HCEC 1CT (cell line): ENCODE measurements at places on chromosomes 12 and 14.

DNA sequence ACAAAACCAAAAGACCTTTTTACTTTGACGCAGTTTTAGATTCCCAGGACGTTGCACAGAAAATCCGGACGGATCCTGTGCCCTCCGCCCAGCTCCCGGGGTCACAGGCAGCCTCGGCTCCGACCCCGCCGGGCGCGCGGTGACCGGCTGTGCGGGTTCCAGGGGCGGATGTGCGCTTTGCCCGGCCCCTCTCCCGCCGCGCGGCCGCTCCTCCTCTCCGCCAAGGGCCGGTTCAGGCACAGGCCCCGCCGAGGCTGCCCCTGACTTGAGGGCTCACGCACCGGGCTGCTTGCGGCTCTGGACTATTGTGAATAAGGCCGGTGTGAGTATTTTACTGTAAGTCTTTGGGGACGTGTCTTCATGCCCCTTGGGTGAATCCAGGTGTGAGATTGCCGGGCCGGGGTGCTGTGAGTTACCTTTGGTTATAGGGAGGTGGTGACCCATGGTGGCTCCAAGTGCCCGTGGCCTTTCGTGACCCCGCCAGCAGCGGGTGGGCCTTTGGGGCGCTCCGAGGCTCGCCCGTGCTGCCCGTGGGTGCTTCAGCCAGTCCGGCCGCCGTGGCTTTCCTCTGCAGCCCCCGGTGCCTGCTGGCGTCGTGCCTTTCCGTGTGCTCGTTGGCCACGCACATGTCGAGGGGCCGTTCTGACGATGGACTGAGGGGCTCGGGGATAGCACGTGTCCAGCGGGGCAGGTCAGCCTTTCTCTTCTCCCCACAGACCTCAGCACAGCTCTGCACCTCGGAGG, 45.9 kb downstream of the NOC4L start:
- no peak for DNase-seq

GRCh38 chr14:70696026-70696425, 54.3 kb downstream of the TTC9 start:
- no peak for DNase-seq

DNA sequence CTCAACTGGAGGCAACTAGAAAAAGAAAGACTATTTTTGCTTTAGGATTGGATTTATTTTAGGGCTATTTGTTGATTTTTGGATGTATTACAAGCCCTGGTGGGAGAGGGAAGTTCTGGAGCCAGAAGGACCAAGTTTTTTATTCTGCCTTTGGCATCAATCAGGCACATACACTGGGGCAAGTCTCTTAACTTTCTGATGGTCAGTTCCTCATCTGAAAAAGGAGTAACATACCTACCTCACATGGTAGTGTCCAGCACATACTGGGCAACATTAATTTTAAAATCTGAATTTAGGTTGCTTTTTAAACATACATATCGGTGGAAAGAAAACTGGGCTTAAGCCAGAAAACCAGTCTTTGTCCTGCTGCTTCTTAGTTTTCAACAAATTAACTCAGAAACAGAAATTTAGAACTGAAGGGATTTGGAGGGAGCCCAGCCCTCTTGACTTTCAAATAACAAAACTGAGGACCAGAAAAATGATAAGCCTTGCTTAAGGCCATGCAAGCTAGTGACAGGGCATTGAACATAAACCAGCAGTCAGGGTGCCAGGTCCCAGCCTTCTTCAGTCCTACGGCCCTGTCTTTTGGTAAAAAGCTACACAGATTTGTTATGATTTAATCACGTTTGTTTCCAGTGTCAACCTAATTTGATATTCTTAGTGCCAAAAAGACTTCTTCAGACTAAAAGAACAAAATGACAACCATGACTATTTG, 90.2 kb upstream of the SLC38A2 start:
- no peak for DNase-seq

DNA sequence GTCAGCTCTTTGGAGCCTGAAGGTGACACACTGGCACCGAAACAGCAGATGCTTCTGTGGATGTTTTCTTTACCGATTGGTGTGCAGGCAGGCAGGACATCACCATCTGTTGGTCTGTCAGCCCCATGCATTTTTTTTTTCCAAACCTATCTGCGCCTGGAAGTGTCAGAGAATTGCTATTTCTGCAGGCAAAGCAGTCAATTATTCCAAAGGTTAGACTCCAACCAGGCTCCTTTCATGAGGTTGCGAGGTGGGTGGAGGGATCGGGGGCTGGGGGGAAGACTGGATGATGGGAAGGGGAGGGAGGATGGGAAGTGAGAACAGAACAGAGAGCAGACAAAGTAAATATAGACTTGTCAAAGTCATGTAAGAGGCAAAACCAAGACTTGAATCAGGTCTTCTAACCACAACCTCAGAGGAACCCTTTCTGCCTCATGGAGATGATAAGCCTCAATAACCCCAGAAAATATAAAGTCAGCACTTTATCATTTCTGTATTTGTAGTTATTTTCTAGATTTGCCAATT, 117.7 kb downstream of the OTOGL start:
- DNase-seq, result no peak

DNA sequence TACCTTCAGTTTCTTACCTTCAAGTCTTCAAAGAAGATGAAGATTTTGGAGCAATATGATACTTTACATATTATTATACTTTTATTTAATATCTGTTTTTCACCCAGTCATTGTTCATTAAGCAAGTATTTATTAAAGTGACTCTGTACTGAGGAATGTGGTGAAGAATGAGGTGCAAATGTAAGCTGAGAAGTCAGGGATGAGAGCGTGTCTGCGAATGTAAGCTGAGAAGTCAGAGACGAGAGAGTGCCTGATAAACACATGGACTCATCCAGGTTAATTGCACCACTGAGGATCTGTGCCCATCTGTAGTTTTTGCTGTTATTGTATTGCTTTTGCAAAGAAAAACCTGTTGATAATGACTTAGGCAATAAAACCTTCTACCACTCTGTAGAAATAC, 211.9 kb upstream of the FAR2 start:
- DNase-seq, result peak; percentile 64
